ENCODE measurements at places on chromosomes 1 and 21. TPM values are rescaled to one million over a fixed set of nuclear protein-coding genes. Genes with fewer than 3 reads are reported as not detected.

DNA sequence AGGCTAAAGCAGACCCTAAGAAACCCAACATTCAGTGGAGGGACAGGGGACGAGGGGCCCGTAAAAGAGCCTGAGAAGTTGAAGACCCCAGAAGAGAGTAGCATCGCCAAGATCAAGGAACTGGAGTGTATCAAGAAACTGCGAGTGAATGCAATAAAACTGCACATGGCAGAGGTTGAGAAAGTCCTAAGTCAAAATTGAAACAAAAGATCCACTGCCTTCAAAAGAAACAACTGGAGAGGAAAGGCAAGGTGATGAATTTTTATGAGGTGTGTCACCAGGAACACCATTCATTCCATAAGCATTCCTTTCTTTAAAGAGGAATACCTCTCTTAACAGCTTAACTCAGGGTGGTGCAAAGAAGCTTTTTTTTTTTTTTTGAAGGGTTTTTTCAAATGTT lies 38.3 kb upstream of the ADORA3 start:
- no peak for DNase-seq

- DNase-seq: no peak
Observed at GRCh38 chr1:12230549-12231275, 882 bp downstream of the VPS13D start.

DNA sequence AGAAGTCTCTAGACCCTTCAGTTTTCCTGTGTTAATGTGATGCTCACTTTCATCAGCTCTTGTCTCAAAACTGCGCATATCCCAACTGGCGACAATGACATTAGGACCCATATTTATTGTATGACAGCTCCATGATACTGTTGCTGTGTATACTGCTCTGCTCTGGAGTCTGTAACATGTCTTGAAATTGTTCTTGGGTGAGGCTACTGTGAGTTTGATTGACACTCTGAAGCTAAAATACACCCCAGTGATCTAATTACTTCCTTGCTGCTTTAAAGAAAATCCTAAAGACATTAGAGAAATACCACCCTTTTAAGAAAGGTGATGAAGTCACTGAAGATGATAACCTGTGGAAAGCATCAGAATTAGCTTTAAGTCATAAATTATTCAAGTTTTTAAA lies 1046.2 kb downstream of the KCNT2 start:
- no peak for DNase-seq

- no peak for DNase-seq
Observed at GRCh38 chr1:246537441-246537840, 28.6 kb downstream of the TFB2M start.

GRCh38 chr1:12383786-12384185 lies 154.0 kb downstream of the VPS13D start:
- DNase-seq: no peak

The OR2T2 gene
- total RNA-seq: not detected

The NBPF19 gene
- 24.6 TPM for total RNA-seq

The ZFP69 gene
- total RNA-seq: 3.5 TPM

GRCh38 chr1:235077571-235078479 lies 50.8 kb downstream of the TOMM20 start:
- no peak for DNase-seq

- no peak for DNase-seq
Observed at GRCh38 chr1:38735651-38736161, 123.9 kb downstream of the RRAGC start.

DNA sequence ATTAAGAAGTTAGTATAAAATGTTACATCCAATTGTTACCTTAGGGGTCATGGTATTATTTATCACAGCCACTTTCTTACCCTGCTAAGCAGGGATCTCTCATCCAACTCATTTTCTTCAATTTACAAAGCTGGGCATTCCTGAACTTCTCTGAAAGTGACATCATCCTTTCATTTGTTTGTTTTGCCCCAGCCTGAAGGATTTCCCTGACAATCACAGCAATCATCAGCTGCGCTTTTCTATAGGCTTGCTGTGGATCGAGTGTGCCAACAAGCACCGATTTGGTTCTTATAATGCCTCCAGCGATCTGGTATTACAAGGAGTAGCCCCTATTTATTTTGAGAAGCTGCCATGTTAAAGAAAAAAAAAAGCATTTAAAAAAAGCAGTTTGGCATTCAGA lies 240.2 kb downstream of the USH2A start:
- DNase-seq: no peak

DNA sequence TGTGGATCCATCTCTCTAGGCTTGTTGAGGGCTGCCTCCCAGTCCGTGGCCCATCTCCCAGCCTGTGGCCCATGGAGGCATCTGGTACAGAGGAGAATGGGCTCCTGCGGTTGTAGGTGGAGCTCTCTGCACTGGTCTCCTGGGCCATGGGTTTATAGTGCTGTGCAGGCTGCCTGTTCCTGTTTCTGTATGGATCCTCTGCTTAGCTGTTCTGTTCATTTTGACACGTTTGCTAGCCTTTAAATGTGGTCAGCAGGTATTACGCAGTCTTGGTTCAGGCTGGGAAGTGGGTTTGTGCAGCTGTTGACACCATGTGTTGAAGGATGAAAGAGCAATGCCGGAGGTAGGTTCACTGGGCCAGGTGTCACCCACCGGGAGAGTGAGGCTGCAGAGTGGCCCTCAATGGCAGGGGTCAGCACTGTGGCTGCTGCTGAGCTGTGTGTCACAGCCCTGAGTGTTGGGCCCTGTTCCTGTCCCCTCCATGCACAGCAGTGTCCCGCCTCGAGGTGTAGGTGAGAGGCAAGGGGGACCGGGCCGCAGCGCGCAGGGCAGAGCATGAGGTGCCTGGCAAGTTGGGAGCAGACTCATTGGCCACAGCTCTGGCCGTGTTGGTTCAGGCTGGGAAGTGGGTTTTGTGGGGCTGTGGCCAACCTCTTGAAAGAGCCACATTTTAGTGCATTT lies 39.0 kb downstream of the SNAP47 start:
- DNase-seq: no peak

GRCh38 chr1:20666146-20666545 lies 5.0 kb upstream of the DDOST start:
- DNase-seq: no peak

The HTR6 gene
- not detected for total RNA-seq

- DNase-seq: no peak
Observed at GRCh38 chr1:208834381-208835096, 590.4 kb upstream of the PLXNA2 start.

DNA sequence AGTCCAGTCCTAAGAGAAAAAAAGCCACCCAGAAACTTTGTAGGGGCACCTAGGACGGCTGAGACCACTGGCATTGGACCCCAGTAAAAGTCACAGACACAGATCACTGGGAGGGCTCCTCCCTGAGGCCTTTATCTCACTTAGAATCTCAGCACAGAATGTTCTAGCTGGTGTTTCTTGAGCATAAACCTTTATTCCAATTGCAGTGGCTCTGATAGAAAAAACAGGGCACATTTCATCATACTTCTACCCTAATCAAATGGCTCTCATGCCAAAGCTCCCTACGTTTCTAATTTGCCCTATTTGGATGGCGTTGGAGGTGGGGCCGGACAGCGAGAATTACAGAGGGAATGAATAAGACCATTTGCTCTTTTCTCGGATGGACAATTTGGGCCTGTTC lies 53.8 kb downstream of the NGF start:
- peak; percentile 72 for DNase-seq

- no peak for DNase-seq
Observed at GRCh38 chr1:241542199-241542907, 10.2 kb downstream of the KMO start.

GRCh38 chr1:205376739-205377138 lies 20.0 kb upstream of the KLHDC8A start:
- DNase-seq: no peak

The FAM3B gene
- total RNA-seq: not detected

The KRTAP13-2 gene
- not detected for total RNA-seq

DNA sequence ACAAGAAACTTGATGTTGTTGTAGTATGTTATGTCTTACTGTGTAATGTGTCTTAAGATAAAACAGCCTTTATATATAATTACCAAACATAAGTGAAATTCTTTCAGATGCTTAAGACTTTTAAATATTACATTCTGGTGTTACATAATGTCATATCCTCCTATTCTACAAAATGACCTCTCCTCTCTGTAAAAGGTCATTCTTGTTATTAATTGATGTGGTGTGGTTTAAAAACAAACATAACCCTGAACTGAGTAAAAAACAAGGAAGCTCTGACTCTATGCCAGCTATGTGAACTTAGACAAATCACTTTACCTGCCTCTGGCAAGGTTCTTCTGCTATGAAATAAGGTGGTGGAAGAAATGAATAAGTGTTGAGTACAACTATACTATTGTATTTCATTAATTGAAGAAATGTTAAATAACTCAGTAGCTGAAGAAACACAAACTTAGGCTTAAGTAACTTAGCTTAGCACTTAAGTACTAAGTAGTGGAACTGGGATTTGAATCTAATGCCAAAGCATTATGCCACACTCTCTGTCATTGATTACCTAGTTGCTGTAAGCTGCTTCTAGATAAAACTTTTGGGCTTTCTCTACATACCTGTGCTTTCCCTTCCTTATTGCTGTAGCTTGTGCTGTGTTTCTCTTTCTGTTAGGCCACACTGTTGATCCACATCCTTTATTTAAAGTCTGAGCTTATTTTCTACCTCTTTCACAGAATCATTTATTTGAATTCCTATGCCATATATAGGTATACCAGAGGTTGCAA lies 859 bp upstream of the ANGPTL1 start:
- no peak for DNase-seq

The CD2 gene
- 1.5 TPM for total RNA-seq

DNA sequence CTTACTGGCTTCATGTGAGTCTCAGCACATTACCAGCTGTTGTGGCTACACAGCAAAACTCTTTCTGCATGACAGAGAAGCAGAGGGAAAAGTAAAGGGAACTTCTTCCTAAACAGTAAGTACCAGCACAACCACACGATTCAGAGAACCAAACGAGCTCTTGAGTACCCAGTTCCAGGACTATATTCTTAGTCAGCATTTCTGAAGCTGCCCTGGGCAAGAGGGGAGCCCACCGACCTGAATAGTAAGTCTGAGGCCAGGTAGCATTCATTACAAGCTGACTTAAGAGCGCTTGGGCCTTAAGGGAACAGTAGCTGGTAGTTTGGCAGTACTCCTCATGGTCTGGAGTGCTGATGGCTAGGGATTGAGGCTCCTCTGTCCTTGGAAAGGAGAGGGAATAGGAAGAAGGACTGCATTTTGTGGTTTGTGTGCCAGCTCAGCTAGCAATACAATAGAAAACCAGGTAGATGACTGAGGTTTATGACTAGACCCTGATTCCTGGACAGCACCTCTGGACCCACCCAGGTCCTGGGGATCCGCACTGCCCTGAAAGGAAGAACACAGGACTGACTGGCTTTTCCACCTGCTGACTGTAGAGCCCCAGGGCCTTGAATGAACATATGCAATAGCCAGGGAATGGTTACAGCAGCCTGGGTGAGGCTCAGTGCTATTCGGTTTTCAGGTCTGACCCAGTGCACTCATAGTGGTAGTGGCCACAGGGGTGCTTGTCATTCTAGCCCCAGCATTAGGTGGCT lies 396.8 kb upstream of the PRMT6 start:
- no peak for DNase-seq

DNA sequence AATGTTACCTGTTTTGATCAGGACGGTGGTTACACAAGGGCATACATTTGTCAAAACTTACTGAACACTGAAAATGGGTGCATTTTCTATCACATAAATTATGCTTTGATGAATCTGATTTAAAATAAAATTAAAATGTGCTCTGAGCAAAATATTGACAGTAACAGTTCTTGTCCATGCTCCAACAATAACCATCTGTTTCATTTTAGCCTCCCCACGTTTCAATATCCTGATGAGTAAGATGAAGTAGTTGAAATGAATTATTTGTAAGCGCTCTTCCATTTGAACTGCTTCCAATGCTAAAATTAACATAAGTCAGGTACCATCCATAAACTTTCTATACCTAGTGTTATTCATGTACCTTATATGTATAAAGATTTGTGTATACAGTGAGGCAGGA lies 365.4 kb downstream of the LTN1 start:
- no peak for DNase-seq

DNA sequence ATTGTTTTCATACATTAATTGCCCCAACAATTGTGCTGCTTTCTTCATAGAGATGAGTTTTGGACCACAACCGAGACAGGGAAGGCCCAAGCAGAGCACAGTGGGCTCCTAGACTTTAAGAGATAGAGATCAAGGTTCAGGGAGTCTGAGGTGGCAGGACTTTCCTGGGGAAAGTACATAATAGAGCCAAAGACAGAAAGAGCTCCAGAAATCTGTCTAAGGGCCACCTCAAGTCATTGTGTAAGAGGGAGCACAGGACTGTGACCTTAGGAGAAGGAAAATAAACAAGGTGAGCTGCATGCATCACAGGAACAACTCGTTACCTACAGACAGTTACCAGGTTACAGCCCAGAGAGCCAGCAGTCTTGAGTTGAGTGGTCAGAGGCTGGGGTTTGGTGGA lies 41.3 kb upstream of the CR2 start:
- no peak for DNase-seq

DNA sequence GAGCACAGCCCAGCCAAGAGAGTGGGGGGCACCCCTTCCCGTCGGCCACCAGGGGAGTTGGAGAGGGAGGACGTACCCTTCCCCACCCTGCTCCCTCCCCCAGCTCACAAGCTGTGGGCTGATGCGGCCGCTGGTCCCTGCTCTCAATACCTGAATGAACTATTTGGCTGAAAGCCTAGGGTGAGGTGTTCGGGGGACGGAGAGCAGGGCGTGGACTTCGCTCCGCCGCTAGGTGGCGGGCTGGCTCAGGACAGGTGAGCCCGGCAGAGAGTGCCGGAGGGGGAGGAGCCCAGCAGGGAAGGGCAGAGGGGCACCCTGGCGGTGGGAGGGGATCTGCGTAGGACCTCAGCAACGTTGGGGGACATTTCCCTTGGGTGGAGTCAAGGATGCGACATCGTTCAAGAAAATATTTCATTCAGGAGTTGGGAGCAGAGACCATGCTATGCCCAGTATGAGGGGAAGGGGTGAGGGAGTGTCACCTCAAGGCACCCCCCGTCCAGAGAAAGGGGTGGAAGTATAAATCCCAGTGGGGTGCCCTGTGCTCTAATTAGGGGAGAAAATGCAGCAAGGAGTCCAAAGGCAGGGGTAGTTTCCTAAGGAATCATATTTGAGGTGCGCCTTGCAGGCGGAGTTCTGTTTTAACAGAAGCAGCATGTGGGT lies 12.0 kb upstream of the RHBG start:
- DNase-seq: no peak

The MLLT11 gene
- total RNA-seq: 2.7 TPM

The MAB21L3 gene
- 0.63 TPM for total RNA-seq

GRCh38 chr1:195085196-195085595 lies 1523.0 kb downstream of the KCNT2 start:
- DNase-seq: no peak

The CSMD2 gene
- total RNA-seq: 0.66 TPM

The KRTAP10-4 gene
- total RNA-seq: not detected

DNA sequence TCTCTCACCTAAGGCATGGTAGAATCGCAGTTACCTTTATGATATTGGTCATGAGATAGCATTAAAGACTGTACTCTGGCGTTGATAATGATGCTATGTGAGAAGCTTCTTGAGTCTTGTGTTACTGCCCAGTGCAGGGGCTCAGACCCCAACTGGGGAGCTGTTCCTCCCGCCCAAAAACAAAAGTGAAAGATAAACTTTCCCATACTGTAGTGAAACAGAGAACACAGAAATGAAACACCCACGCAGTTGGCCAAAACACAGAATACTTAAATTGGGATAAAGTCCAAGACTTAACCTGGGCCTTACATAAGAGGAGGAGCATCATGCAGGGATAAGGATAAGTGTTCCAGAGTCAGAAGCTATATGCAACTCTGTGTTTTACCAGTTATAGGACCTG lies 130.6 kb downstream of the HHIPL2 start:
- no peak for DNase-seq

- DNase-seq: no peak
Observed at GRCh38 chr1:201268604-201269151, 14.6 kb upstream of the PKP1 start.

- no peak for DNase-seq
Observed at GRCh38 chr1:86346388-86346787, 49.7 kb downstream of the ODF2L start.

The RIPK4 gene
- 0.66 TPM for total RNA-seq

All from tibial nerve (tissue), 4 donors.